A549 treated with dexamethasone at 1 μM for 4 hours (cell line): ENCODE measurements at places on chromosomes 7 and 10. TPM values are rescaled to one million over a fixed set of nuclear protein-coding genes. Genes with fewer than 3 reads are reported as not detected.

Gene LOXL4
- total RNA-seq, result 1.4 to 1.9 TPM (median 1.4 TPM) in 5 replicates

Gene LRRD1
- not detected in 5 replicates for total RNA-seq

Gene H2BK1
- total RNA-seq, result not detected in 5 replicates

Gene PRKAR2B
- 2.4 to 2.8 TPM (median 2.7 TPM) in 5 replicates for total RNA-seq

Gene CHST3
- total RNA-seq, result 50.5 to 76.3 TPM (median 69.3 TPM) in 5 replicates

Gene C10orf143
- 0.52 to 0.69 TPM (median 0.59 TPM) in 5 replicates for total RNA-seq

Gene GIMAP1
- total RNA-seq, result not detected in 5 replicates

Gene SLC29A3
- 26.1 to 33.2 TPM (median 29.7 TPM) in 5 replicates for total RNA-seq

Gene SPAG6
- total RNA-seq, result 0.07 TPM in 1 of 5 replicates, not detected in the others

Gene EN2
- total RNA-seq, result 0.61 to 1.1 TPM (median 0.90 TPM) in 5 replicates

Gene BMPER
- total RNA-seq, result 4.2 to 6.8 TPM (median 4.6 TPM) in 5 replicates

Gene TMEM72
- not detected in 5 replicates for total RNA-seq

Gene AGR3
- not detected in 5 replicates for total RNA-seq

Gene MALRD1
- total RNA-seq, result not detected in 5 replicates

Gene LIPN
- not detected in 5 replicates for total RNA-seq

Gene ATAD1
- 36.7 to 49.1 TPM (median 45.4 TPM) in 5 replicates for total RNA-seq

Gene ADAM12
- total RNA-seq, result 2.7 to 4.9 TPM (median 3.9 TPM) in 5 replicates

Gene PDK4
- total RNA-seq, result 23.4 to 37.9 TPM (median 29.4 TPM) in 5 replicates

Gene TDRD1
- total RNA-seq, result not detected in 5 replicates

Gene PTF1A
- not detected in 5 replicates for total RNA-seq
